ENCODE measurements at places on chromosomes 12 and 14.
A peak's percentile ranks its signal among the peaks of the same experiment; 100 is the strongest.

DNA sequence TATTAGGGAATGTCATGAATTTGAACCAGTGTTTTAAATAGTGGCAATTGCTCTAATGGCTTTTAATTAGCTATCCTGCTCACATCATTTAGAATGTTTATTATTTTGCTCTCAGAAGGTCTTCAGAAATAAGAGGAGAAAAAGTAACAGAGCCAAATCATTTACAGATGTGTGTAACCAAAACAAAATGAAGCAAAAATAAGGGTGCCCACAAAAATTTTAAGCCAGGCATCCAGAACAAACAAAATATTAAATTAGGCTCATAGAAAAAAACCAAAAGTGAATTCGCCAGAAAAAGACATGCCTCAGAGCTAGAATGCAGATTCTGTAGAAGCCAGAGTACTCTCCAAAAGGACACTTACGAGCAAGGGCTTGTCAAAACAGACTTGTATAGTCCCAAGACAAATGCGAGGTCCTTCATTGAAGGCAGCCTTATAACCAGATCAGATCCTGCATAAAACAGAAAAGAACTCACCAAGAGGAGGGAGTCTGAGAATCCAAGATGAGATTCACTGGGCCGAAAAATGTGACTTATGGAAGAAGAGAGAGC is 20.2 kb upstream of the SERPINA1 start:
- no peak for DNase-seq

DNA sequence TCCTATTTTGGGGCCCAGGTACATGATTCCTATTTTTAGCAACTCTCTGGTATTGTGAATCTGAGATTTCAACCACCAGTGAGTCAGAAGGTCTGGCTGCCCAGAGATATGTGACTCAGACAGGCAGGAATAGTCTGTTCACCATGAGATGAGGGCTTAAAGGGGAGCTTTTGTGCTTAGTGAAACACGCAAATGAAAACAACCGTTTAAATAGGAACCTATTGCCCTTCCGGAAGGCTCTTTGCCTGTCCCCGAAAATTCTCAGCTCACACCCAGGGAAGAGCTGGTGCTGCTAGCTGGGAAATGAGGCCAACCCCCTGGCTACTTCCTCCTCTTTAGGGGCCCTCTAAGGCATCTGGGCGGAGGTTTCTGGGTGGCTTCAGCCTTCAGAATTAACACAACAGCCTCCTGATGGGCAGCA is 283.6 kb downstream of the CACNA1C start:
- no peak for DNase-seq

DNA sequence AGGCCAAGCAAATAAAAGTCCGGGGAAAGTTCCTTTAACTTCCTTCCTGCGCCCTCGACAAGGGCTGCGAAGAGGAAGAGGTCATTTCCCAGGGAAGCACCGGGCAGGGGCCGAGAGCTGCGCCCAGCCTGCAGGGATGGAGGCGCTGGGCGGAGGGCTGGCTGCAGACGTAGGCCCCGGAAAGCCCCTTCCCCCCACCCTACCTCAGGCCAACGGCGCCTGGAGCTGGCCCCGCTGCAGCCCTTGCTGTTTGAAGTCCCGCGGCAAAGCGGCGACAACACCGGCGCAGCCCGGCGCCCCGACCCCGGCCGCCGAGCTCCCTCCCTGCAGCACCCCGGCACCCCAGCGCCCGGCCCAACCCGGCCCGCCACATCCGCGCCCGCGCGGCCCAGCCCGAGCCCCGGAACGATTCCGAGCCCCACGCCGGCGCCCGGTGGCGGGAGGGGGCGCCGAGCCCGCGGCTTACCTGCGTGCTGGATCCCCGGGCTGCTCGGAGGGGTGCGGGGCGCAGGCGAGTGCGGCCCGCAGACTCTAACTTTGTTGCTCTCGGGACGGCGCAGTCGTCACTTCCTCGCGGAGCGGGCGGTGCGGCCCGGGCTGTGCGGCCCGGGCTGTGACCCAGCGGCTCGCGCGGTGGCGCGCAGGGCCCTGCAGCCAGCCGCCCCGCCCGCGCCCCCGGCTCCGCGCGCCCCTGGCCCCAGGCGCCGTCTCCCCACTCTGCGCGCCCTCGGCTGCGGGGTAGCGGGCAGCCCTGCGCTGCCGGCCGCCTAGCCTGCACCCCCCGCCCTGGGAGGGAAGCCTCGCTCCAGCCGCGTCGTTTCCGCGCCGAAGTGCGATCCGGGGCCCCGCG is 64.8 kb upstream of the PTGR2 start:
- peak; percentile 66 for DNase-seq

DNA sequence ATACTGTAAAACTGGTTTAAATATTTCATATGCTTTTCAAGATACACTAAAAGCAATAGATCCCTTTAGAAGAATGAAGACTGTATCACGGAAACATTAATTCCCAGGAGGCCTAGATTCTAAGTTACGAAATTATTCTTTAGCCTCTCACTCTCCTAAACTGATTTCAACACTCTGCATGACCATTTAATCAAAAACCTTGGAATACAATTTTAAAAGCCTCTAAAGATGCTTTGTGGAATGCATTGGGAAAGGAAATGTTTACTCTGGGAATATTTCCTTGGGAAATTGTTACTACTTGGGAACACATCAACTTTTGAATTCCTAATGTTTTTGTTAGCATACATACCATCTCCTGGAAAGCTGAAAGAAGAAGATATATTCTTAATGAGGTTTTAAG is 255.7 kb upstream of the FAR2 start:
- no peak for DNase-seq

GRCh38 chr12:26845057-26845666 is 12.2 kb upstream of the ITPR2 start:
- DNase-seq: peak; percentile 70

DNA sequence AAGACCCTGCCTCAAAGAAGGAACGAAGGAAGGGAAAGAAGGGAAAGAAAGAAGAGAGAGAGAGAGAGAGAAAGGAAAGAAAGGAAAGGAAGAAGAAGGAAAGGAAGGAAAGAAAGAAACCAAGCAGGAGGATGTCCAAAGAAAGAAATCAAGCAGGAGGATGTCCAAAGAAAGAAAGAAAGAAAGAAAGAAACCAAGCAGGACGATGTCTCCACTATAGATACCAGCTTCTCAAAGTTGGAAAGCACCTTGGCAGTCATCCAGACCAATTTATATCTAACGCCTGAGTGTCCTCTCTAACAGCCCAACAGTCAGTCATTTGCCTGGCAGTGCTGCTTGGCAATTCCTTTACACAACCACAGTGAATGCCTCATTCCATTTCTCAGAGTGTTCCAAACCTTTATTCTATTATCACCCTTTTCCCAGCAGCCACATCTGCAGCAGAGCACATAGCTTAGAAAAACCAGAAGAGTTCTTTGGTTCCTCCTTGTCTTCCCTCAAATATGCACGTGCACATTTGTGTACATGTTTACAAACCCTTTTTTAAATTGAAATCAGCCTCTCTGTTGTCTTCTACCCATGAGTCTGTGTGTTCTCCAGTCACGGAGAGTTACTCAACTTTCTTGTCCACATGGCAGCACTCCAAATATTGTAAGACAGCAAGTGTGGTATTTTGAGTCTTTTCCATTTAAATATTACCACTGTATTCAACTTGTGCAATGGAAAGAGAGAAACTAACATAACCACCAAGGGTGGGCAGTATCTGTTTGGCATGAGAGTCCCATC is 138.4 kb downstream of the STXBP6 start:
- peak; percentile 56 for DNase-seq

DNA sequence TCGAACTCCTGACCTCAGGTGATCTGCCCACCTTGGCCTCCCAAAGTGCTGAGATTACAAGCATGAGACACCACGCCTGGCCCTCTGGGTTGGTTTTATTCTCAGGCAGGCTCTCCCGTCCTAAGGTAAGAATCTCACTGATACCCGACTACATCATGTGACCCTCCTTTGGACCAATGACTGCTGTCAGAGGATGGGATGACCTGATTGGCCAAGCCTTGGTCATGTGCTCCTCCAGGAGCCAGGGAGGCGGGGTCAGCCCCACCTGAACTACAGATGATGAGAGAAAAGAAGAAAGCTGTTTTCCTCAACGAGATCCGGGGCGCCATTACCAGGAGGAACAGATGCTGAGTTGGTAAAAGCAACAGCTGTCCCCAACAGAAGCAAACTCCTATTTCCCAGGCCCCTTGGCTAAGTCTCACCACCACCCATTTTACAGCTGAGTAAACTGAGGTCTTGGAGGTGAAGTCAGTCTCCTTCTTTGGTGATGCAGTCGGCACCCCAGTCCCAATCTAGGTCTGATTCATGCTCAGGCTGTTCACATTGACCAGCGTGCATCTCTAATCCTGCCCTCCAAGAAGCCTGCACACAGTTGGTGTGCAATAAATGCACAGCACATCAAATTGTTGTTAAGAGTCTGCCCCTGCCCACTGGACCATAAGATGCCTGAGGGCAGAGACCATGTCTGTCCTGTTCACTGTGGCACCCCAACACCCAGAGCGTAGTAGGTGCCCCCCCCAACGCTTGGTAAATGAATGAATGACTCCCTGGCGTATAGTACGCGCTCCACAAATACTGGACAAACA is 118.8 kb downstream of the SCARB1 start:
- DNase-seq: peak; percentile 36

GRCh38 chr12:82414926-82415325 is 56.6 kb downstream of the METTL25 start:
- DNase-seq: no peak

DNA sequence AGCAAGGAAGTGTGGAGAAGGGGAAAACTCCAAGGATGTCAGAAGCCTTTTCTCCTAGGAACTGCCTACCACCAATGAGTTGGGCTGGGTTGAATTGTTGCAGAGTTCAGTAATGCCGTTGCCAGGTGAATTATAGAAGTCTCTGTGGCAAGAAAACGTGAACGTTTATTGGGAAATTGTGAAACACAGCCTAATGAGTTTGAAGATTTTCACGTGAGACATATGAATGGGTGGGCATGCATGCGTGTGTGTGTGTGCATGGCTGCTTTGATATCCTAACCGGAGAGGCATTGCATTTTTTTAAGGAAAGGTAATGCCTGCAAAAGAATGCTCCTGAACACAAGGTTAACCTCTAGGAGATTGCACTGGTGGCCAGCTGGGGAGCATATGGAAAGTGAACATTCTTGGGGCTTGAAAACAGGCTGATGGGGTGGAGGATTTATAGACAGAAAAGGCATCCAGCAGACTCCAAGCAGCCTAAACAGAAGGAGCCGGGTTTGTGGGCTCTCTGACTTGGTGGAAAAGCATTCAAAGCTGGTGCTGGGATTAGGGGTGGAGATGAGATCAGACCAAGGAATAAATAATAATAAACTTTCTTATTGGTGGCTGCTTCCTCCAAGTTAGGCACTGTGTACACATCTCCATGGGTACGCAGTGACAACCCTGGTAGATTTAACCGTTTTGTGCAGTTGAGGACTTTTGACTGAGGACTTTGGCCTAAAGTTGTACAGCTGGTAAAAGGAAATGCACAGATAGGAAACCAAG is 67.8 kb downstream of the NTF3 start:
- DNase-seq: peak; percentile 82

DNA sequence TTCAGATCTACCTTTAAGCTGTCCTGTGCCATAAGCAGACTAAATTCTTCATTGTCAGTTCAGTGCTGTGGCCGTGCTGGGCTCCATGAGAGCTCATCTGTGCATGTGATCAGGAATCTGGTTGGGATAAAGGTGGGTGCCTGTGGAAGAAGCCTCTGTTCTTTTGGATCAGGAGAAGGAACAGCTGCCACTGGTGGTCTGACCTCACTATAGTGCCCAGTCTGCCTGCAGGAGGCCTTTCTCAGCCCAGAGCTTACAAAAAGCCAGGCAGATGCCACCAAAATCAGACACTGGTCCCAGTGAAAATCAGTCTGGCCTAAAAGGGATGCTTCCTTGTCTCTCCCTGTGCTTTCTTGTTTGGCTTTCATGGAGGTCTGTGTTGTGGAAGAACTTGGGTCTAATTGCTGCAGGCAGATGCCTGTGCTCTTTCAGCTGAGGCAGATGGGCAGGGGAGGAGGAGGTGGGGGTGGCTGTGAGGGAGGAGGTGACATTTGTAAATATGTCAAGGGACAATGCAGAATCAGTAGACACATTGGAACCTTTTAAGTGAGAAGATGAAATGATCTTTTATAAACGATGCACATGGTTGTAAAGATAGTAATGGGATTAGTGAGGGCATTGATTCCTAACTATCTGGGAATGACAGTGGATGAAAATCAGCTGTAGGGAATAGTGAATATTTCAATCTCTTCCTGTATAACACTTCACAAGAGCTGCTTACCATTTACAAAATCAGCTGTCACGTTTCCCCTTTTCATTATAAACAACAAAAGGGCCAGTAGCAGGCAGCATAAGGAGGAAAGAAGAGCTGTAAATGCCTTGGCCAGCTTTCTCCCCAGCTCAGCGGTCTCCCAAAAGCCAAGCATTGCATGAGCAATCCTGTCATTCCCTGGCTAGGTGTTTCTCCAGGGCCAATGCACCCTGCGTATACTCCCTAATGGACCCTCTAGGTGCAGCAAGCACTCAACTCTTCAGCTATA is 44.6 kb downstream of the CACNA2D4 start:
- peak; percentile 6 for DNase-seq

DNA sequence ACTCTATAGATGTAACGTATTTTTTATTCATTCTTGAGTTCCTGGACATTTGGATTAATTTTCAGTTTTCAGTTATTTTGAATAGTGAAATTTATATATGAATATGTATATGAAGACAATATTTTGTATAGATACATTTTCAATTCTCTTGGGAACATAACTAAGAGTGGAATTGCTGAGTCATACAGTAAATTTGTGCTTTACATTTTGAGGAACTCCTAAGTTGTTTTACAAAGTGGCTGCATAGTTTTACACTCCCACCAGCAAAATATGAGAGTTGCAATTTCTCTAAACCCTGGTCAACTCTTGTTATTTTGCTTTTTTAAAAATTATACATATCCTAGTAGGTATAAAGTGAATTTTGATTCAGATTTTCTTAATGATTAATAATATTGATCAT is 1838.6 kb upstream of the SEL1L start:
- no peak for DNase-seq

DNA sequence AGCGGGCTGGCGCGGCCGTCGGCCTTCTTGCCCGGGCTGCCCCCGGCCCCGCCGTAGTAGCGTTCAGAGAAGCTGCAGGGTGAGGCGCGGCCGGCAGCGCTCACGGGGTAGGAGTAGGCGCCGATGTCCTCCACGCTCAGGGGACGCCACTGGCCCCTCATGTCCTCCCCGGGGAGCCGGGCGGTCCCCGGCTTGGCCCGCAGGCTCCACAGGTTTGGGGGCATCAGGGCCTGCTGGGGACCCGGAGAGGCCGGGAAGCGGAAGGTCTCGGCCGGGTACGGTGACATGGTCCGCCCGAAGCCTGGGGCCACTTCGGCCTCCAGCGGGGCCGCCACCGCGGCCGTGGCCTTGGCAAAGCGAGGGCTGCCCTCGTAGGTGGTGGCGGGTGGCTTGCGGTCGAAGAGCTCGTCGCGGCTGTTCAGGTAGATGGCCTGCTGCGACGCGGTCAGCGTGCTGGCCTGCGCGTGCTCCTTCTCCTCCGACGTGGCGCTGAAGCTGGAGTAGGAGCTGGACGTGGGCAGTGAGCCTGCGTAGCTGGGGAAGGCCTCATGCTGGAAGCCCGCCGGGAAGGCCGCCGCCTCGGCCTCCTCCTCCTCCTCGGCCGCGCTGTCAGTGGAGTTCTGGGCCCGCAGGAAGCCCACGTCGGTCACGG is 48.7 kb downstream of the BEGAIN start:
- peak; percentile 14 for DNase-seq

DNA sequence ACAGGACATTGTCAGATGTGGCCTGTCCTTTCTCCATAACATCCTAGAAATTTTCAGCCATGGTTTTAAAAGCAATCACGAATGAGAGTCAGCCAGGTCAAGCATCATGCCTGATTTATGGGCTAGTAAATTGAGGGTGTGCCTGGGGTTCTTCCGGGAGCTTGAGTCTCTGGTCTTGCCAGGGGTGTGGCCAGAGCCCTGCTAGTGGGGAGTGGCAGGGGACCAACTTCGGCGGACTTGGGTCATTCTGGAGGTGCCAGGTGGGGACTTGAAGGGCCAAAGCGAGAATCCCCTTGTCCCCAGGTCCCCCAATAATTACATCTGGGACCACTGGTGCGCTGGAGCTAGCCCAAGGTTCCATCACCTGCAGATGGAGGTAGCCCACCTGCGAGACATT is 5.7 kb downstream of the OTUB2 start:
- peak; percentile 49 for DNase-seq

Measured in colonic mucosa (tissue), 4 donors.